Kasumi-1 (cell line): ENCODE measurements at places on chromosomes 13 and 19.

DNA sequence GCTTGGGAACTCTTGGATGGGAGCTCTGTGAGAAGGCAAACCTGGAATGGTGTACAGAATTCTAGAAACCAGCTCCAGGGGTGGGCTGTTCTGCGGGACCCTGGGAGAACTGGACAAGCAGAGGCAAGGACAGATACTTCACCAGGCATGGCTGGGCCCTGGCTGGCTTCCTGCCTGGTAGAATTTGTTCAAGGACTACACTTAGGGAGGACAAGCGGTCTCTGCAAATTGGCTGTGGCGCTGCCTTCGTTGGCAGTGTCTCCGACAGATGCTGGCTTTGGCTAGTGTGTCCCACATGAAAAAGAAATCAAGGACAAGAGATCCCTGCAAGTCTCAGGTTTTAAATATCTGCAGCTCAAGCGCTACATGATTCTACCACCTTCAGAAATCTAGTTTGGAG, 12.4 kb downstream of the CEBPG start:
- no peak for DNase-seq

GRCh38 chr13:111854403-111854802, 212.5 kb upstream of the SOX1 start:
- no peak for DNase-seq

DNA sequence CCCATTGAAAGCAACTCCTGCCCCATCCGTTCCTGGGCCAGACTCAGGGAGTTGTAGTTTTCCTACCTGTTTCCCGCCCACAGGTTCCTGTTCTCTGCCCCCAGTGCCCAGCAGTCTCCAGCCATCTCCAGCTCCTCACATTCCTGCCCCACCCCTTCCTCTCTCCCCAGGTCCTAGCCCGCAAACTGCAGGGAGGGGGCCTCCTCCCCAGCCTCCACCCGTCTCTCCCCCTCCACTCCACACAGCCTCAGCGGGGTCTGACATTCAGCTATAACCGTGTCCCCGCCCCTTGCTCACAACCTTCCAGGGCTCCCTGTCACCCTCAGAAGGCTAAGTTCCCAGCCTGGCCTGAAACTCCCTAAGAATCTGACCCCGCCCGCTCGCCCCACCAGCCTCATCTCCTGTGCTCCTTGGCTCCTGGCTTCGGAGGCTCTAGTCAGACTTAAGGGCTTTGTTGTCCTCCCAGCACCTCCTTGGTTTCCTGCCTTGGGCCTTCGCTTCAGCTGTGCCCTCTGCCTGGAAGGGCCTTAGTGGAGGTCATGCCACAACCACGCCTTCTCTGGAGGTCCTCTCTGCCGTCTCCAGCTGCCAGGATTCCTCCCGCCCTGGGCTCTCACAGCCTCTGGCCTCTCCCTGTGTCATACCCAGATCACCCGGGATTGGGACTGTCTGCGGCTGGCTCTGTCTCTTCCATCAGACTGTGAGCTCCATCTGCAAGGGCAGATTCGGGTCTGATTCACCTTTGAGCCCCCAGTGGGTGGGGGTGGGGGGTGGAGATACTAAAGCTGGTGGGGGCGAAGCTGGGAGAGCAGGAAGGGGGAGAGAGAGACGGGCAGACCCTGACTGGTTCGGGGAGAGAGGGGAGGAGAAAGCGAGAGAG, 5.1 kb upstream of the SPACA6 start:
- DNase-seq = peak; percentile 31

DNA sequence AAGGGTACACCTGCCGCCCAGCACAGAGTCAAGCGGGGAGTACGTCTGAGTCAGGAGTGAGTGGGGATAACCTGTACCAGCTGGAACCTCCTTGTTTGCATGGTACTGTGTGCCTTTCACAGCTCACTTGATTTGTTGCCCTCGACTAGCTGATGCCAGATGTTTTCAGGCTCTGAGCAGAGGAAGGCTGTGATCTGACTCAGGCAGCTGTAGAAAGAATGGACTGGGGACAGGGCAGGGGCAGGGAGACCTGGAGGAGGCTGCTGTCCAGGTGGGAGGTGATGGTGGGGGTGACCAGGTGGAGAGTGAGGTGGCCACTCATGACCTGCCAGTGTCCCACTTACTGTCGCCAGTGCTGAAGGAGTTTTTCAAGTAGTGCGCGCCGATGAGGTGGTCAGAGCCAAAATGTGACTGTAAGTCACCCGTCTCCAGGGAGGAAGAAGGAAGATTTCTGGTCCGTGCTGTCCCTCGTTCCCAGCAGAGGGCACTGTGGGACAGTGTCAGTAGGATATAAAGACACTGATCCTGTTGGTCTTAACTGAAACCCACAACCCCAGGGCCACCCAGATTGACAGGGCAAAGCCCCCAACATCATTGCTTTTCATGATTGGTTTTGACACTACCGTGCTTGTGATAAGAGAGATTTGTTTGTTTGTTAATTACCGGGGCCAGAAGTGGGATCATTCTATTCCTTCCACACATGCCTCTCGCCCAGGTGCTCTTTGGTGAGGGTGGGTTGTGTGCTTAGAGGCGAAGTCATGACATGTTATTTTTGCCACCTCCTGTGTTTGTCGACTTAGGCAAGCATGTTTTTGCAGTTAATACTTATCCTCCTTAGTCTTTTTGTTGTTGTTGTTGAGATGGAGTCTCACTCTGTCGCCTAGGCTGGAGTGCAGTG, 128.4 kb downstream of the DPF1 start:
- DNase-seq = peak; percentile 67

- peak; percentile 25 for DNase-seq
Measured at GRCh38 chr19:7191946-7192691, 102.1 kb downstream of the INSR start.

GRCh38 chr13:27820524-27821482, 28.5 kb downstream of the GSX1 start:
- no peak for DNase-seq

DNA sequence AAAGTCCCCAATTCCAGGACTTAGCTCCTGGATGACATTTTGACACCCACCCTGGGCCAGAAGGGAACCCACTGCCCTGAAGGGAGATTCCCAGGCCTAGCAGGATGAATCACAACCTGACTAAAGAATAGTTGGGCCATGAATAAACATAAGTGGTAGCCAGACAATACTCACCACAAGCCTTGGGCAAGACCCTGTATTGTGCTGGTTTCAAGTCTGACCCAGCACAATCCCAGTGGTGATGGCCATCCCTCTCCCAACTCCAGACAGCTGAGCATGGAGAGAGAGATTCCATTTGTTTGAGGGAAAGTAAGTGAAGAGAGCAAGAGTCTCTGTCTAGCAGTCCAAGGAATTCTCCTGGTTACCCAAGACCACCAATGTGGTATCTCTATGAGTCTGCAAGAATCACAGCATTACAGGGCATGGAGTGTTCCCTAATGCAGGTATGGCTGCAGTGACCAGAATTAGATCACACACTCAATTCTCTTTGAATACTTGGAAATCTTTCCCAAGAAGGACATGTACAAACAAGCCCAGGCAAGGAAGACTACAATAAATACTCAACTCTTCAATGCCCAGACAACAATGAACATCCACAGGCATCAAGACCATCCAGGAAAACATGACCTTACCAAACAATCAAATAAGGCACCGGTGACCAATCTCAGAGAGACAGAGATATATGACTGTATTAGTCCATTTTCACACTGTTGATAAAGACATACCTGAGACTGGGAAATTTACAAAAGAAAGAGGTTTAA, 158.0 kb downstream of the VWA8 start:
- DNase-seq = no peak

DNA sequence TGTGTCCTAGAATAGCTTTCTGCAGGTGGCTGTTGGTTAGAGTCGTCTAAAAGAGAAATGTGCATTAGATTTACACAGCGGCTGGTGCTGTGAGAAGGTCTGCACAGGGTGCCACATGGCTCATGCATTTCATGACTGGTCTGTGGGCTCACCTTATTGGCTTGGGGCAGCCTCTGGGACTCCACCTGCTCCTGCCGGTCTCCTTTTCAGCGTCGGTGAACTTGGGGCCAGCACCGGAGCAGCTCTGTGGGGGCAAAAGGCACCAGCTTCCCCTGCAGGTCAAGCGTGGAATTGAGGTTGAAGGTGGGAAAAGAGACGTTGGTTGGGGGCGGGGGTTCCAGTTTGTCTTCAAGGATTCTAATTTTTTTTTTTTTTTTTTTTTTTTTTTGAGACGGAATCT, 3.1 kb upstream of the PNMA8C start:
- DNase-seq = no peak

- no peak for DNase-seq
Measured at GRCh38 chr13:94009701-94010100, 469.8 kb downstream of the DCT start.

DNA sequence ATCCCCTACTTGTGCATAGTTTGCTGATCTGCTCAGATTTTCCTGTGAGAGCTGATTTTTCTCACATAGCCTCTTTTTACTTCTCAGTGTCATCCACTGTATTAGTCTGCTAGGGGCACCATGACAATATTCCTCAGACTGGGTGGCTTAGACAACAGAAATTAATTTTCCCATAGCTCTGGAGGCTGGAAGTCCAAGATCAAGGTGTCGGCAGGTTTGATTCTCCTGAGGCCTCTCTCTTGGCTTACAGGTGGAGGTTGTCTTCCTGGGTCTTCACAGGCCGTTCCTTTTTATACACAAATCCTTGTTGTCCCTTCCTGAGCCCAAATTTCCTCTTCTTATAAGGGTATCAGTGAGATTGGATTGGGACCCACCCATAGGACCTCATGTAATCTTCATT, 9.2 kb downstream of the LRCH1 start:
- DNase-seq = no peak

- no peak for DNase-seq
Measured at GRCh38 chr13:83449668-83450395, 432.4 kb downstream of the SLITRK1 start.

- DNase-seq = no peak
Measured at GRCh38 chr13:76836311-76836710, 49.9 kb downstream of the KCTD12 start.

- DNase-seq = no peak
Measured at GRCh38 chr19:29285878-29286277, 72.9 kb upstream of the UQCRFS1 start.
